Activated CD4-positive, alpha-beta T cell treated with anti-CD3 and anti-CD28 coated beads, Interleukin-2, amount 10 ng/mL, durations not matched to agents 7 days and 5 days (primary cell): ENCODE measurements at places on chromosomes 6 and 20.

DNA sequence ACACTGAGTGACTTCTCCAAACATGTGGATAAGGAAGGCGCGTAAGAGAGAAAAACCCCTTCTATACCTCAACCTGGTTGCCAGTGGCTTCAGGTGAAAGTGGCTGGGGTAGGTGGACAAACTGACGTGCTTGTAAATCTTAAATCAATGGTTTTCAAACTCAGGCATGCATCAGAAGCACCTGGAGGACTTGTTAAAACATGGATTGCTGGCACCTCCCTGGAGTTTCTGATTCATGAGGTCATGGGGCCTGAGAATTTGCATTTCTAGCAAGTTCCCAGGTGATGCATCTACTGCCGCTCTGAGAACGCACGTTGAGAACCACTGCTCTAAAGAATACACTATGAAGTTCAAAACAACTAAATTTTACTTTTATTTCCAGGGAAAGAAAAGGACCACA lies 31.9 kb upstream of the TAB2 start:
- no peak for DNase-seq

GRCh38 chr6:29770306-29770705 lies 47.1 kb downstream of the HLA-F start:
- no peak for DNase-seq

- DNase-seq, result no peak
Measured at GRCh38 chr6:143222801-143223231, 162.1 kb downstream of the AIG1 start.

DNA sequence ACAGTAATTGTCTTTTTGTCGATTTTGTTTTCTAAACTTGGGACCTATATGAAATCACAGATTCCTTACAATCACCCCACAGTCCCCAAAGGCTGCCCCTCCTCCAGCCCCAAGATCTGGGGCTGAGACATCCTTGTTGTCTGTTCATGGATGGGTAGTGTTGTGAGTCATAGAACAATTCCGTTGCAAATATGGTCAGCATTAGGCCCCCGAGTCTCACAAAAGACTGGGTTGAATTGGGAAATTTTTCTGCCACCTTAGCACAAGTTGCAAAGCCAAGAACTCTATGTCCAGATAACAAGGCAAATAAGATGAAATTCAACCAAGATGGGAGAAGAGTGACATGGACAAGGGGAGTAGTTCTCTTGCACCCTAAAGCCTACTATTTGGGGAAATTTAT lies 10.5 kb upstream of the TAB2 start:
- DNase-seq, result no peak

DNA sequence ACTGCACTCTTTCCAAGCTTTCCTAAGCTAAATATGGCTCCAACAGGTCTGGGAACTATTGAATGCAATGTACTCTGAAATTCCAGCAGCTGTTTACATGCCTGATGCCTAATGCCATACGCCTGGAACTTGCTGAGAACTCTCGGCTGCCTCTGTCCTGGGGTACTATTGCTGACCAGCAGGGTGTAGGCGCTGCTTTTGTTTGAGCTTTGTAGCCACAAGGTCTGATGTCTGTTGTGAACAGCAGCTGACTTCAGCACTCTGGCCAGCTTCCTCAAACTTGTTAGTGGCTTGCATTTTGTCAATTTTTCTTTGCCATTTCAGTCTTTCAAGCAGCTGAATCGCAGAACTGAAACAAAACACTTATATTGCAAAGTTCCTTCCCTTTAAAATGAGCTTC lies 26.7 kb downstream of the SAYSD1 start:
- DNase-seq, result no peak

- DNase-seq, result no peak
Measured at GRCh38 chr6:28711325-28711724, 185.6 kb downstream of the GPX5 start.

DNA sequence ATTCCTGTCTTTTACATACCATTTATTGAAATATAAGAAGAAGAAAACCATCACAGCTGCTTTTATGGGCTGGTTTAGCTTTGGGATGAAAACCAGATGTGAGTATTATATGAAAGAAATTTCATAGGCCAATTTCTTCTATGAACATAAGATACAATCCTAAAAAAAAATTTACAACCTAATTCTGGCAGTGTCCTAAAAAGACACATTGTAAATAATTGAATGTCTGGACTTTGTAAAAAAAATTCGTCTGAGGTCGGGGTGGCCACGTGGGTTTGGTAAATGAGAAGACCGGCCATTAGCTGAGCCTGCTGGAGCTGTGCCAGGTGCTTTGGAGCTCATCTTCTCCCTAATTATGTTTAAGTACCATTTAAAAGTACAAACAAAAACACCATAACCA lies 26.8 kb downstream of the DACT2 start:
- DNase-seq, result no peak

DNA sequence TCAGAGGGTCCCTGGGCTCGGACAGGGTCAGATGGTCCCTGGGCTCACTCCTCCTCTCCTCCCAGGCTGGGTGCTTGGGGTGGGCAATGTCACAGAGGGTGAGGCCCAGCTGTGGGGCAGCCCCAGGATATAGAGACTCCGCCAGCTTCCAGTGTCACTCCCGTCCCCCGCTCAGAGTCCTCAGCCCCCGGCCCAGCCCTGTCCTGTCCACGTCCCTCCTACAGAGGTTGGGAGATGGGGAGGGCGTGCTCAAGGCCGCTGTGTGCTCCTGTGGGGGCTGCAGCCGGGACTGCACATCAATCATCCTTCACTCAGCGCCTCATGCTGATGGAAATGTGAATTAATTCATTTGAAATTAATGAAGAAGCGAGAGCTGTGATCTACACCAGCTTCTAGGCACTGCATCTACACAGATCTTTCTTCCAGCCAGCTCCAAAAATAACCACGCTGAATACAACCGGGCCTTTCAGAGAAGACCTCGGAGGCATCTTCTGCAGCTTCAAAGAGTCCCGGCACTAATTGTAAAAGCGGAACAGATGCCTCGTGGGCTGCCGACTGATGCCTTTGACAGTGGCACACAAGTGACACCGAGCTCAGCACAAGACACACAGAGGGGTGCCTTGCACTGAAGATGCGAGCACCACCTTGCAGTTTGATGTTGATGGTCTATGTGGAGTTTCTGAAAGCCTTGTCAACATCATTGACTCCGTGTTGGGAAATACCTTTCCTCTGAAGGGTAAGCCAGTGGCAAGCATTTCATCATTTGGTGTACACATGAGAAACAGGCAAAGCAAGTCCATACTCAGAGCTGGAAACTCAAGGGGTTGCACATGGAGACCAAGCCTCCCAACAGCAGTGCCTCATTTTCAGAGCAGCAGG lies 39.3 kb downstream of the DACT2 start:
- no peak for DNase-seq

GRCh38 chr6:8103726-8104125 lies 1.4 kb upstream of the EEF1E1 start:
- DNase-seq, result no peak

GRCh38 chr6:57162028-57162427 lies 10.1 kb upstream of the BAG2 start:
- DNase-seq, result no peak

GRCh38 chr6:34806738-34807453 lies 15.0 kb downstream of the BLTP3A start:
- no peak for DNase-seq

DNA sequence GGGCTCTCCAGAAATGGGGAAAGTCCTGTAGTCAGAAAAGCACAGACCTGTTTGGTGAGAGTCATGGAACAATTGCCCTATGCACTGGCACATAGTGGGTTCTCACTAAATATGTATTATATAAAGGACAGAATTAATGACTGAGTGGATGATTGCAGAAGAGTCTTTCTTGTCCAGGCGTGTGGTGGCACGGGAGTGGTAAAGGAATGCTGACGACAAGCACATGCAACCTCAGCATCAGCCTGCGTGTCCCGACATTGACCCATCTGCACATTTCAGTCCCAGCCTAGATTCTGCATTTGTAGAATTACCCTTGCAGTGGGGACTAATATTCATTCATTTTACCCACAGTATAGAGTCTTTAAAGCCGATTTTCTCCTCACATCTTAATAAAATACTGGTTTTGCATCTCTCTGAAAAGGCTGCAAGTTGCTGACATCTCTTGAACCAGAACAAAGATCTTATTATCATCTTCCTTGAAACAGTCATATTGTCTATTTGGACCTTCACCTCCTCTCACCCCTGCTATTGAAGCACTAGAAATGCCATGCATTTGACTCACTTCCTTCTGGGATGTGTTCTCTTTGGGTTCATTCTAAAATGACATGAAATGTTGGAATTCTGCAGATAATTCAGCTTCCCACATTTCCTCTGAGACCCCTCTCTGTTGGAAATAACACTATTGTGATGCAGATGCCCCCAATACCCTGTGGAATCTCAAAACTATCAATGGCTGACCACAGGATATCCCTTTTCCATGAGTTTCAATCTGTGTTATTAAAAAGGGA lies 883.6 kb upstream of the FLRT3 start:
- DNase-seq, result no peak

- no peak for DNase-seq
Measured at GRCh38 chr6:13679996-13680395, 31.6 kb downstream of the RANBP9 start.

DNA sequence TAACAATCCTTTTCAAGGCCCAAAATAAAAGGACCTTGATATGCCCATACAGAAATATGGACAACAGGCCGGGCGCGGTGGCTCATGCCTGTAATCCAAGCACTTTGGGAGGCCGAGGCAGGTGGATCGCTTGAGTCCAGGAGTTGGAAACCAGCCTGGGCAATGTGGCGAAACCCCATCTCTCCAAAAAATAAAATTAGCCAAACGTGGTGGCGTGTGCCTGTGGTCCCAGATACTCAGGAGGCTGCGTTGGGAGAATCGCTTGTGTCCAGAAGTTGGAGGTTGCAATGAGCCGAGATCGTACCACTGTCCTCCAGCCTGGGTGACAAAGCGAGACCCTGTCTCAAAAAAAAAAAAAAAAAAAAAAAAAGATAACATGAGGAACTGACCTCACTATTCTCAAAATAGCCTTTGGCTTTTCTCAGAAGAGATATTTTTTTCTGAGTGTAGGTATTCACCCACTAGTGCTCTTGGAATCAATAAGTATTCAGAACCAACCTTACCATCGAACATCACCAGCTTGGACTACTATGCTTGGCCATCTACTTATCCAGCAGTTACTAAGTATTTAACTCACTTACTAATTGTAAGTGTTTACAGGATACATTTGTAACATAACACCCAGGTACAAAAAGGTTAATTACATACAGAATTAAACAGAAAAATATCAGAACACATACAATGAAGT lies 99.2 kb downstream of the OR2B2 start:
- no peak for DNase-seq

- DNase-seq, result no peak
Measured at GRCh38 chr6:136427378-136427717, 122.9 kb downstream of the MAP7 start.

- no peak for DNase-seq
Measured at GRCh38 chr20:46622165-46622564, 29.1 kb downstream of the SLC13A3 start.

GRCh38 chr20:22470620-22471026 lies 113.7 kb downstream of the FOXA2 start:
- DNase-seq, result no peak

DNA sequence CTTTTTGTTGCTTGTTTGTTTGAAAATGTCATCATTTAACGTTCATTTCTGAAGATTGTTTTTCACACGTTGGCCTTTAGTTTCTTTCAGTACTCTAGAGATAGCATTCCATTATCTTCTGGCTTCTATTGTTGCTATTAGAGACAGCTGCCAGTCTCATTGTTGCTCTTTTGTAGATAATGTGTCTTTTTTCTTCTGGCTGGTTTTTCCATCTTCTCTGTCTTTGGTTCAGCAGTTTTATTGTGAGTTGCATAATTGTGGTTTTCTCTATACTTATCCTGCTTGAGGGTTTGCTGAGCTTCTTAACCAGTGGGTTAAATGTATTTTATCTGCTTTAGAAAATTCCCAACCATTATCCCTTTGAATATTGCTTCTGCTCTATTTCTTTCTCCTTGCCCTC lies 23.2 kb upstream of the AIG1 start:
- no peak for DNase-seq

- no peak for DNase-seq
Measured at GRCh38 chr6:116206231-116206903, 47.5 kb downstream of the TSPYL4 start.

GRCh38 chr6:108353853-108354252 lies 59.0 kb downstream of the AFG1L start:
- no peak for DNase-seq

DNA sequence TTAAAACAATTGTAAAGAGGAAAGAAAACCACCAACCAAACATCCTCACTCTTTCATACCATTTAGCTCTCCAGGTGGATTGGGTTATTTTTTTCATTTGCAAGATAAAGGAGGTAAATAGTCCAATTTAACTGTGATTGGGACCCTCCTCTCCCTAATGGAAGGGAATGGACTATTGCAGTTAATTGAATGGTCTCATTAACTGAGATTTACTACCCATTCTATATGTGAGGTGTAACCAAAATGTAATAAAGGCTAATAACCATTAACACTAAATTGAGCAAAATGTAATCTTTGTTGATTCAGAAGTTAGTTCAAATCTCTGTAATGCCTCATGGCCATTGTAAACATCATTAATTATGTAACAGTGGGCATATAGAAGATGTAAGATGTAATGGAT lies 105.0 kb downstream of the KLHL32 start:
- no peak for DNase-seq

GRCh38 chr6:102298051-102298450 lies 904.5 kb downstream of the GRIK2 start:
- DNase-seq, result no peak

DNA sequence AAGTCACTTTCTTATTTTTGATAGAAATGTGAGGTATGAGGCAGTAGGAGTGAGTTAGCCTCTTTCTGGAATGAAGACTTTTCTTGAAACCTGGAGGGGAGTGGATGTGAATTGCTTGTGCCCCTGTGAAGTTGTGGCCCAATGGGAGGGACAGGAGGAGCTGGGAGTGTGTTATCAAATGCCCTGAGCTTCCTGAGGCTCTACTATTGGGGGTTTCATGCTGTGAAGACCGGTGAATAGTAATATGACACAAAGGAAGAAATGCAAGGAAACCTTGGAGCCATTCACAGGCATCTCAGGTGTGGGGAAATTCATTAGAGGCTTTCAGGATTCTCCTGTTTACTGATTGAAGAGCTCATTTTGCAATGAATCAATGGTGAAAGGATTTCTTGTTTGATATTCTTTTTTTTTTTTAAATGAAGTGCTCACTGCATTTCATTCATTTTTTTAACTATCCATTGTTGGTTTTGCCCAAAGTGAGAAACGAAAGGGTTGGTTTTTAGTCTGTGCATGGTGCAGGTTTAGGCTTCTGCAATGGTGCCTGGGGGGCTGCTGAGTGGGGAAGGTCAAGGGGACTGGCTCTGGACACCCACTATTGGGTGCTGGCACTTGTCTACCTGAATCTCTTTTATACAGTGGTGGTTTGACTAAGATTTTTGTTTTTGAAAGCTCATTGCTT lies 8.2 kb downstream of the RNF144B start:
- no peak for DNase-seq

GRCh38 chr20:20594171-20594530 lies 118.3 kb downstream of the RALGAPA2 start:
- no peak for DNase-seq
